ENCODE measurements at places on chromosomes 2 and 18. TPM values are rescaled to one million over a fixed set of nuclear protein-coding genes. Genes with fewer than 3 reads are reported as not detected.

Gene SF3B1
- polyA plus RNA-seq = 1,143 TPM

Gene GREB1L
- polyA plus RNA-seq = 23.3 TPM

Gene CNRIP1
- 26.7 TPM for polyA plus RNA-seq

Gene CRYGA
- not detected for polyA plus RNA-seq

Gene TUBA3E
- polyA plus RNA-seq = not detected

Gene SPC25
- 1.8 TPM for polyA plus RNA-seq

Gene CDCA7
- 0.78 TPM for polyA plus RNA-seq

Gene AGFG1
- 107 TPM for polyA plus RNA-seq

Gene BZW1
- 291 TPM for polyA plus RNA-seq

Gene TRIM43
- not detected for polyA plus RNA-seq

Gene TNFRSF11A
- not detected for polyA plus RNA-seq

Gene COLEC11
- polyA plus RNA-seq = 1.7 TPM

Gene ZNF396
- 0.92 TPM for polyA plus RNA-seq

Gene CKAP2L
- 1.5 TPM for polyA plus RNA-seq

Gene EVX2
- polyA plus RNA-seq = not detected

Gene HNMT
- not detected for polyA plus RNA-seq

Gene TTC39C
- polyA plus RNA-seq = 29.7 TPM

Gene AOX1
- not detected for polyA plus RNA-seq

Gene GNAL
- 17.3 TPM for polyA plus RNA-seq

Gene MEP1B
- polyA plus RNA-seq = not detected

Gene POTEI
- 0.25 TPM for polyA plus RNA-seq

Gene CXCR2
- polyA plus RNA-seq = not detected

Gene PLGLB1
- 15.9 TPM for polyA plus RNA-seq

Gene IL1RN
- not detected for polyA plus RNA-seq

Gene ABCG5
- polyA plus RNA-seq = 0.38 TPM

All from neural cell (in vitro differentiated cells).